ENCODE measurements at places on chromosomes 2 and 18. TPM values are rescaled to one million over a fixed set of nuclear protein-coding genes. Genes with fewer than 3 reads are reported as not detected.

RIT2 gene
- not detected for total RNA-seq

REG1A gene
- total RNA-seq: not detected

DNA sequence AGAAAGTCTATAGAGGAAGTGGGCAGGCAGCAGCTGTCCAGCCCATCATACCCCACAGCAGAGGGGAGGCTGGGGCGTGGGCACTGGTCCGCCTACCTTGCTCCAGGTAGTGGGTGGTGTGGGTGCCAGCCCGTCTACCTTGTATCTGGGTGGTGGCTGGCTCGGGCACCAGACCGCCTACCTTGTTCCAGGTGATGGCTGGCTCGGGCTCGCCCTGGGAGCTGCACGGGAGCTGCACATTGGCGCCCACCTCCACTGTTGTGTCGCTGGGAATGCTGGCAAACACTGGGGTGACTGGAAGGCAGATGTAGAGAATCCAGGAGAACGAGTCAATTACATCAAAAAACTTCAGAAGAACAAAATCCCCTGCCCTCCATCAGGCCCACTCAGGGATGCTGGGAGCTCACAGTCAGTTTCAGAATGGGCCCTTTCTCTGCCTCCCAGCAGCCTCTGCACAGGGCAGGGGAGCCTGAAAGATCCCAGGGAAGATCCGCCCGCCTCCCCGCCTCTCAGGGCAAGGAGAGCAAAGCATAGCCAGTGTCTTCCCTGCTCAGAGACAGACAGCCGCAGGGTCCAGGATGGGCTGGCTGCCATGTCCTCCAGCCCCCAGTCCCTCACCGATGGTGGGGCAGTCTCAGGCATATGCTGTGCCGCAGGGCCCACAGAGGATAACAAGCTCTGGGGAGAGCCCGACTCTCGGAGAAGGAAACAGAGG, 82.3 kb downstream of the PXDN start:
- no peak for DNase-seq

DNA sequence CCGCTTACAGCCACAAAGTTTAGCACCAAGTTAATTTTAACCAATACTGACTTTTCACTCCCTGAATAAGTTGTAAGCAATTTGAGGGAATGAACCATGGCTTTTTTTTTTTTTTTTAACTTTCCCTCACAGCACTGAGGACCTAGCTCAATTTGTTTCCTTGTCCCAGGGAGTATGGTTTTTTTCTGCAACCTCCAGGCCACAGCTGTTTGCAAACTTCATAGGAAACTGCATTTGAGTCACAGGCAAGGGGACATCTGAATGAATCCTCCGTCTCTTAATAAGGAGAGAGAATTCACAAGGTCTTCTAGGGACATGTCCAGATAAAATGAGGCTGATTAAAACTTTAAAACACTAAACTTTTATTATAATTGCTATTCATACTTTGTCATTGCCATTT, 181.5 kb downstream of the GFPT1 start:
- DNase-seq: no peak

DNA sequence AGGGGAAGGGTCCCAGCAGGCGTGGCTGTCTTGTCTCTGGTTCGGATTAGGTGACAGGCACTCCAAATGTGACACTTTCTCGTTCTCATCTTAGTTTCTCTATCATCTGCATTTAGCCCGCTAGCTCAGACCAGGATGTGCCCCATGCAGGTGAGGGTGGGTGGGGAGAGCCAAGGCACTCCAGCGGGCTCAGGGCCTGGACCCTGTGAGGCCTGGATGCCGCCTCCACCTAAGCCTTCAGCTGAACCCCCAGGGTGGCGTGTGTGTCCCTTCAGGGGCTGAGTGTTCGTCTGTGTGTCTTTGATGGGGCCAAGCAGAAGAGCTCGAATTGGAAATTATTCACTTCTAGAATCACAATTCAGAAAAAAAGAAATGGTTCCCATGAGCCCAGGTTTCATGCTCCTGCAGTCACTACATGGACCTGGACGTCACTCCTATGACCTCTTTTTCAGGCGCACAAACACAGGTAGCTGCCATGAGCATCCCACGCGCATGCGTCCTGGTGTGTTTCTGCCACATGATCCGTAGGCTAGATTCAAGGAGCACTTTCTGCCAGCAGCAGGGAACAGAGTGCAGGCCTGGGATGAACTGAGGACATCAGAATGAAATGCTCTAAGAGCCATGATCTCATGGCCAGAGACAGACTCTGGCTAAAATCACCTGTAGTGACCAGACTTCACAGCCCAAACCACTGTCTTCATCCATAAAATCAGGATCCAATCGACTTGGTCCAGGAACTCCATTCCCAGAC, 25.8 kb downstream of the CIDEA start:
- no peak for DNase-seq
